NCI-H2081 (cell line): ENCODE measurements at places on chromosomes 16 and 17.

DNA sequence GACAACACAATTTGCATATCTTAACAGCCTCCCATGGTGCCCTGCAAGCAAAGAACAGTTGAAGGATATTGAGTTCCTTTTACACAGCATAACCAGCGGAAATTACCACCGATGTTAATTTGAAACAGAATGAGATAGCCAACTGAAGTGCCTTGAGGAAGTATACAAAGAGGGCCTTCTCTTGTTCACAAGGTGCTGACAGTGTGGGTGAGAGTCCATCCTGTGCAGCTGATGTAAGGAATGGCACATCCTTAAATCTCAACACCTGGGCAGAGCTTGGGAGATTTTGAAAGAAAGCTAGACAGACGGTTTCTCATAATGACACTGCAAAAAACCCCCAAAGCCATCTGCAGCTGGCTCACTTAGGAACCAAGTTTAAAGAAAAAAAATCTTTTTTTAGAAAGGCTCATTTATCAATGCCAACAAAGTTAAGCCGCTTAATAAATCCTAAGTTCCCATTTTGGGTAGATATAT is 818.6 kb downstream of the KCNJ2 start:
- DNase-seq: no peak

GRCh38 chr17:62805234-62805633 is 2.9 kb downstream of the MARCHF10 start:
- DNase-seq: no peak

- no peak for DNase-seq
Observed at GRCh38 chr16:74735162-74735452, 34.4 kb upstream of the MLKL start.

DNA sequence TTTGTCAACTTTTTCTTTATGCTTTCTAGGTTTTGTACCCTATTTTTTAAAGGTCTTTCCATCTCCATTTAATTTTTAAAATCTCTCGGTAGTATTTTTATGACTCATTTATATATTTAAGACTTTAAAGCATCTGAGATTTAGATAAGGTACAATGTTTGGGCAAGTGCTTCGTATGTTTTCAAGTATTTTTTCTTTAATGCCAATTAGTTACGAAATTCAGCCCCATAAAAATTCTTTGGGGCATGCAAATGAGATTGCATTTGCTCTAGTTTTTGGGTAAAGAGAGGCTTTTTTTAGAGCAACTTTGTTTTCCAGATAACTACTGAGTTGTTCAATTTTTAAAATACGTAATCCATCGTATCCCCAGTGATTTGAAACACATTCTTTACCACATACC is 65.3 kb upstream of the CRHR1 start:
- DNase-seq: no peak

GRCh38 chr16:87921236-87921773 is 15.0 kb downstream of the CA5A start:
- DNase-seq: no peak

DNA sequence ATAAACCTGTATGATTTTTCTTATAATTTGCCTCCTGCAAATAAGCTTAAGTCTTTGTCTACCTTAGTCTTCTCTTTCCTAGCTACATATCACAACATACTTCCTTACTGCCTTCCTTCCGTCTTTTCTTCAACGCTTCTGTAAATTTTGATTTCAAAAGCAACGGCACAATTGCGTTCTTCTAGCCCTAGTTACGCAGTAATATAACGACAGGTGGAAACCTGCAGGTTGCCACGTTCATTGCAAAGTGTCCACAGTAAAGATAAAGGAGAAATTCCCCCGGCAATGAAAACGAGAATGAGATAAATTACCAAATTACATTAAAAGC is 546 bp upstream of the PSMD7 start:
- DNase-seq: no peak

DNA sequence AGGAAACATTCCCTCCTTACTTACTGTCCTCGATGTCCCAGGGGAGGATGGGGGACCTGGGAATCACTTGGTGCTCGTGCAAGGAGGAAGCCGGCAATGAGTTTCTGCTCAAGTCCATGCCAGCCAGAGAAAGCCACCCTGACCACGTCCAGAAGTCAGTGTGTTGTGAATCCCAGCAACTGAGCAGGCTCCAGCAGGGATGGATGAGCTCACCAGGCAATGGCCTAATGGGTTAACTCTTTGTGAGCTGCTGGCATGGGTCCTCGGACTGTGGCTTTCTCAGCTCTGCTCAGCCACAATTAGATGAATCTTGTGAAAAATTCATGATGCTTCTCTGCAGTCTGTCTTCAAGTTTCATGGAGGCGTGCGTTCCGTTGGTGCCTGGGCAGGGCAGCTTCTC is at the start of gene PIRT:
Gene PIRT (minus strand): TSS at position 167 of the 400 bp plus-strand sequence. CDS start 12,442 bp downstream, outside the sequence.
- no peak for DNase-seq

- no peak for DNase-seq
Observed at GRCh38 chr16:64384636-64385035, 737.2 kb downstream of the CDH11 start.

DNA sequence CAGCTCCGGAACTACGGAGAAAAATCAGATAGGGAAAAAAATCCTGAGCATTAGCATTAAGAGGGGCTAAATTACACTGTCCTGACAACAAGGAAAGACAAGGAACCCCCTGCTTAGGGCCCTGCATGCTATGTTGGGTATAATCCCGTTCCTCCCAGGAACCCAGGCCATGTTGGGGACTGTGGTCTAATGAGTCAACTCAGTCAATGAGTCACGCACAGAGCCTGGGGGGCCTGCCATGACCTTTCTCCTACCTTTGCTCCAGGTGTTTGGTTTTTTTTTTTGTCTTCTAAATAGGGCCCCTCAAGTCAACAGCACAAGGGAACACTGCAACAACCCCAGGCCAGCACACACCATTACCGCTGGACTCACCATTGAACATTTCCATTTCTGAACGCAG is 8.9 kb upstream of the ZNF200 start:
- no peak for DNase-seq
